ENCODE measurements at places on chromosomes 11 and 22.

DNA sequence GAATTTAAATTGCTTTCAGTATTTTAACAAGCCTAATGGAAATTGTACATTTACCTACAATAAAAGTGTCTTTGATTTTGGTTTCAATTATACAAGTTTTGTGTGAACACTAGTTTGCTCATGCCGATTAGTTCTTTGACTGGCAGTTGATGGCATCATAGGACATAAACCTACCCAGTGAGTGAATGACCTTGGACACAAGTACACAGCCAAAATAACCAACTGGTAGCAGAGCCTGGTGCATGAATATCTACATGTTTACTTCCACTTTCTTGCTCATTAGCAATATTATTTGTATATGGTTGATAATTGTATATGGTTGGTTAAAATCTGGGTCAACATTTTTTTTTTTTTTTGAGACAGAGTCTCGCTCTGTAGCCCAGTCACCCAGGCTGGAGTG is 37.8 kb downstream of the STIM1 start:
- no peak for DNase-seq

DNA sequence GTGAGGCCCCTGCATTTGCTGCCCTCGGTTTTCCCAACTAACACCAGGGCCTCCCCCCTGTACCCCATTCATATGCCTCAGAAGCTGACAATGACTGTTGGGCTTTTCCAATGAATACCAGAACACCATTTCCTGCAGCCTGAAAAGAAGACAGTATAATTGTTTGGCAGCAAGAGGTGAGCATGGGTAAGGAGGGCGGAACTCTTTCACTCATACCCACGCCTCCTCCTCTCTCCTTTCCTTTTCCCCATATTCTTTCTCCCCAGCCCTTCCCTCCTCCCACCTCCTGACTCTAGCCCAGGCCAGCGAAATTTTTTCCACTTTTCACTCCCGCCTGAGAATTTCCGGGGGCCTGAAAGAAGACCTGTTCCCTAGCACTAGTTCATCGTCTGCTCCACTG is 58.0 kb upstream of the CHST1 start:
- no peak for DNase-seq

DNA sequence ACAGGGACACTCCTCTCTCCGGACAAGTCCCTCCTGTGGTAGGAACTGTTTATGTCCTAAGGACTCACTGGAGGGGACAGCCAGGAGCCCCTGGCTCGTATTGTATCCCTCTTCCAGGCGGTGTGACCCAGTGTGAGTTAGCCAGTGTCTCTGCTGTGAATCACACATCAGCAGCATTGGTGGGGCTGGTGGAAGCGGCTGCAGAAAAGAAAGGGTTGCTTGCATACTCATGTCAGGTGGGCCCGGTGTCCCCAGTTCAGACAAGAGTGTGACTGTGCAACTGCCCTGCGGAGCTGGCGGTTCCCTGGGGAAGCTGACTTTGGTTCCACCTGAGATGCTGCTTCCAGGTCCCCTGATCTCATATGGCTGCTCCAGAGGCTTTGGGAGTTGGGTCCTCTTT is 99.4 kb downstream of the ZBTB16 start:
- DNase-seq = no peak

GRCh38 chr11:112215621-112216020 is 10.6 kb upstream of the PTS start:
- DNase-seq = no peak

DNA sequence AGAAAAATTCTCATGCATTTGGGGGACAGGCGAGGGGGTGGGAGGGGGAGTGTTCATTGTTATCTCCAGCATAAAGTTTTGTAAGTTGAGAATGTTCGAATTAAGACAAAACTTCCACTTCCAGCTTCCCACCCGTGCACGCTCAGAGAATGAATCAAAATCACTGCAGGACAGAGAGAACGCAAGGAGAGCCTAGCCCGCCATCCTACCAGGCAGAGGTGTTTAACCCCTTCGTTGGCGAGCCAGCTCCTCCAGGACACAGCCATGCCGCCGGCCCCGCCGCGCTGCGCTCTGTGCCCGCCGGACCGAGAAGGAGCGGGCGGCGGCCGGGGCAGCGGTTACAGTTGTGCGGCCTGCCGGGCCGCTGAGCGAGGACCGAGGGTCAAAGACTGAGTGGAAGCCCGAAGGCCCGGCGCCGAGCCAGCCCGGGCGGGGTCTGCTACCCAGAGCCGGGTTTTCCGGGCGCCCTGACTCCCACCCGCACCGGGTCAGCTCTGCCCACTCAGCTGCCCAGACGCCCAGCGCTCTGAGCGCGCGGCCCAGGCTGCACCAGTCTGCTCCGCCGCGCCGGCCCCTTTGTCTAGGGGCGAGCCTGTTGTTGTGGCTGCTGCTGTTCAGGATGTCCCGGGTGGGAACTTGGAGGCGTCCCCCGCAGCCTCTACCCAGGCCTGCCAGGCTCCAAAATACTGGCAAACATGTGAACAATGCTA is at the start of gene NOX4:
NOX4 (minus strand) TSS at position 395 of the 710 bp plus-strand sequence; CDS start at position 266, 129 bp downstream.
- DNase-seq = no peak

All from CD4-positive, alpha-beta T cell treated with Interleukin-15 for 4 hours (primary cell).